ENCODE measurements at places on chromosomes 2 and 18. TPM values are rescaled to one million over a fixed set of nuclear protein-coding genes. Genes with fewer than 3 reads are reported as not detected.

DNA sequence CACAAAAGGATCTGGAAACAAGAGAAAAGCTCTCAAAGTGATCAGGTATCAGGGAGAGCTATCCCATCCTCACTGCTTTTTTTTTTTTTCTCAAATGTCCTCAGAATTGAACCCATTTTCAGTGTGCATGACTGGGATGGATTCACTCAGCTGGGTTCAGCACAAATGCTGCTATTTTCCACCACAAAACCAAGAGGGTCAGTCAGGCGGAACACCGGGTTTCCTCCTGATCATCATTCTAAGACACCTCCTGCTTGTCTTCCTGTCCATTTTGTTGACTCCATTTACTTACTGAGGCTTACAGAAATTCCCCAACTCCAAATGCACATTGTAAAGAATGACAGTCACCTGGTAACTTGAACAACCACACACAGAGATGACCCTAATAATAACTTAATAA, 39.9 kb downstream of the CYRIA start:
- DNase-seq = peak; percentile 65

- DNase-seq = no peak
Observed at GRCh38 chr2:227960317-227960716, 88.9 kb downstream of the DAW1 start.

DNA sequence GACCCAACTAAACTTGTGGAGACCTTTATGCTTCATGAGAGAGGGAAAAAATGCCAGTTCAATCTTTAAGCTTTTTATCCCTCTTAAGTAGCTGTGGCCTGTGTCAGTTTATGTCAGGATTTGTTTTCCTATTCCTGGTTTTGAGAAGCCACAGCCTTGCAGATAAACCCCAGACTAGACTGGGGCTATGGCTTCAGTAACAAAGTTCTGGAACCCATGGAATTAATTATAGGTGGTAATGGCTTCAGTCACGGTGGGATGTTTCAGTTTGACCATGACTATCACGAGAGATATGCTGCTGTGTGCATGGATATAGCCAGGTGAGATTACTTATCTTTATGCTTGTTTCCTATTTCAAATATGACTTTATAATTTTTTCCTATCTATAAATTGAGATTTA, 134.8 kb downstream of the RAPGEF4 start:
- DNase-seq = no peak

GRCh38 chr18:2662990-2663389, 7.5 kb downstream of the SMCHD1 start:
- DNase-seq = peak; percentile 28

GRCh38 chr2:112646102-112646719, 472 bp downstream of the SLC20A1 start:
- DNase-seq = no peak

DNA sequence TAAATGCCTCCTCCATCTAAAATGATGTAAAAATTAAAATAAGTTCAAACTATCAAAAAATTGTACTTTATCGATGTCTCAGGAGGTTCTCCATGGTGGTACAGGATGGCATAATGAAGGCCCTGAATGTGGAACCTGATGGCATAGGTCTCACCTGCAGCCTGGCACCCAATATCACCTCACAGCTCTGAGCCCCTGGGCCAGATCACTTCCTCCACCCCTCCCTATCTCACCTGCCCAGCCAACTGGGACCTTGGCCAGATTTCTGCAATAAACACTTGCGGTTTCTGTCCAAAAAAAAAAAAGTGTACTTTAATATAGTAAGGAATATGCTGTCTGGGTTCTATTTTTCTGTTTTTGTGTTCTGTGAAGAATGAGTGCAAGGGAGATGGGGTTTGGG, 6.7 kb upstream of the RBM45 start:
- no peak for DNase-seq

- no peak for DNase-seq
Observed at GRCh38 chr2:1129982-1130381, 179.3 kb downstream of the SNTG2 start.

- DNase-seq = peak; percentile 12
Observed at GRCh38 chr18:5895876-5896740, 786 bp upstream of the TMEM200C start.

GRCh38 chr2:39991298-39991697, 212.2 kb upstream of the THUMPD2 start:
- DNase-seq = no peak

DNA sequence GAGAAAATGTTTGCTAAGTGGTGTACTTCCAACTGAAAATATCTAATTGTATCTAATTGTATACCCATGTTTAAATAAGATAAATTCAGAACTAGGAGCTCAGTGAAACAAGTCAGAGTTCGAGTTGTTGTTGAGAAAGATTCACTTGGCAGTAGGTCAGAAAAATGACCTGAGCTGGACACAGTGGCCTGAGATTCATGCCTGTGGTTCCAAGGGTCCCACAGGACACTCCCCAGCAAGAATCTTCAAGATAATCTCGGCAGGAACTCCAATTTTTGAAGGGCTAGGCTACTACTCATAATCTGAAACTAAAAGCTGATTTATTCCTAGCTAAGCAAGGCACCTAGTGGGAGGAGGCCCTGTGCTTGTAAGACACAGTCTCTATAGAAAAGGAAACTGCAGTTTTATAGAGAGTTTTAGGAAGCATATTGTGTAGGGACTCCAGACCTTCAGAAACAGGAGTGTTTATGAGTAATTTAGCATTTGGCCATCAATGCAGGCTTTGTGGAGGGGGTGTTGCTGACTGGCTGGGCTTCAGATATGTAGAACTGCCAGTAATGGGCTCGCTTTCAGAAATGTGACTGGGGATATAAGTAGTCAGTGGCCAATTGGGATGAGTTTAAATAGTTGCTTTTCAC, 43.2 kb downstream of the SP140 start:
- DNase-seq = no peak

GRCh38 chr2:186594001-186594722, 4.3 kb downstream of the ITGAV start:
- no peak for DNase-seq

DNA sequence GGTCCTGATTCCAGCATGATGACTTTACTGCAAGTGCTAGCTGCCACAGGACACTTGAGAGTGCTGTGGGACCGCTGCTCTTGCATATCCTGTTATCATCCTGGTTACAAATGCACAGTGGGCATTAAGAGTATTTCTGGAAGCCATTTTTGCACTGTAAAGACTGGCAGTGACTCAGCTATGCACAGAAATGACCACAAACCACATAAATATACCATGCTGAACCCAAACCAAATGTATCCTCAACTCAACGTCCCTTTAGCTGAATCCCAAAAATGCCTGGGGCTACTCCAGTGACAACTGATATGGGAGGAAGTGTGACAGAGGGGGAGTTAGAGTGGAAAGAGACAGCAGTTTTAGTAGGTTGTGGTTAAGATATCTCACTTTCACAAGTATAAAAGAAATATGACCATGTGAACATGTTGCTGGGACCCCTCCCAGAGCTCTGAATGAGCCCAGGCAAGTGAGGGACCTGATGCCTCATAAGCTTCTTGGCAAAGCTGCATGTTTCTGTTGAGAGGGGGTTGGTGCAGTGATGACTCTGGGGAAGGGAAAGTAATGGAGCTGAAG, 37.3 kb downstream of the RHBDD1 start:
- no peak for DNase-seq

GRCh38 chr2:37880551-37880950, 44.5 kb upstream of the RMDN2 start:
- DNase-seq = no peak

The GALNT14 gene
- total RNA-seq = 4.9 TPM

The LYPD6 gene
- total RNA-seq = not detected
